ENCODE measurements at places on chromosomes 5 and 9. TPM values are rescaled to one million over a fixed set of nuclear protein-coding genes. Genes with fewer than 3 reads are reported as not detected.

Gene UTP15
- 40.6 TPM for total RNA-seq

Gene ZCCHC9
- 25.7 TPM for total RNA-seq

Gene TAL2
- not detected for total RNA-seq

Gene SLC6A3
- total RNA-seq: not detected

Gene FGD3
- 293 TPM for total RNA-seq

GRCh38 chr5:128596071-128596470 lies 58.0 kb upstream of the FBN2 start:
- DNase-seq: no peak

DNA sequence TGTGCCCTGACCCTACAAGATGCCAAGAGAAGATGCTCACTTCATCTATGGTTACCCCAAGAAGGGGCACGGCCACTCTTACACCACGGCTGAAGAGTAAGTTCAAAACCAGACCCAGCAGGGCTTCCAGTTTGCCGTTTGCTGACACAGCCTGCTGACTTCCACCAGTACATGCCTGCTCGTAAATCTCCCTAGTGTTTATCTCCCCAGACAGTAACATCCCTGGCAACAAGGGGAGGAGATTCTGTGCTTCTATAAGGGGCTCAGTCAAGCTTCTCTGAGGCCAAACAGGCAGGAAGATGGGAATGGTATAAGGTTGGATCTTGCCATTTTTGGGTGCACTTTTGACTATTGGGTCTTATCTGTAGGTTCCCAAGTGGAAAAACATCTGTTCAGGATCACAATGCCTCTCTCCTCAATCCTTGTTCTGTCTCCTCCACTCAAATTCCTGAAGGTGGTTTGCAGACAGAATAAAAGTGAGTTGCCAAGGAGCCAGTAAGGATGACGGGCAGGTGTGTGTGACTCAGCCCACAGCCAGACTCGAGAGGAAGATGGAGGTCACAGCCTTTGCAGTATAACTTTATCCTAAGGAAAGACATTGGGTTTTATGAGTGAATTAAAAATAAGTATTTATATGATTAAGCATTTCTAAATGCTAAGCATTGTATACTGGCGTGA lies 1.9 kb downstream of the MLANA start:
- DNase-seq: no peak

GRCh38 chr9:85501456-85501855 lies 240.3 kb downstream of the AGTPBP1 start:
- DNase-seq: no peak

DNA sequence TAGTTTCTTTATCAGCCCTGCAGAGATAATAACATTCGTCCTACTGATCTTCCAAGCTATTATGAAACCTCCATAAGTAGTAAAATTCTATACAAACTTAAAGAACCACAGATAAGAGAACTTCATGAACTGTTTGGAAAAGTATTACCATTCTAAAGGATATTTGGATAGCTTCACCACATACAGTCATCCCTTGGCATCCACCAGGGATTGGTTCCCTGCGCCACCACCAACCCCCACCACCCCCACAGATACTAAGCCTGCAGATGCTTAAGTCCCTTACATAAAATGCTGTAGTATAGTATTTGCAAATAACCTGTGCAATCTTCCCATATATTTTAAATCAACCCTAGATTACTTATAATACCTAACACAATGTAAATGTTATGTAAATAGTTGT lies 61.4 kb upstream of the SHISAL2B start:
- no peak for DNase-seq

GRCh38 chr9:129053020-129053419 lies 16.6 kb downstream of the MIGA2 start:
- no peak for DNase-seq

DNA sequence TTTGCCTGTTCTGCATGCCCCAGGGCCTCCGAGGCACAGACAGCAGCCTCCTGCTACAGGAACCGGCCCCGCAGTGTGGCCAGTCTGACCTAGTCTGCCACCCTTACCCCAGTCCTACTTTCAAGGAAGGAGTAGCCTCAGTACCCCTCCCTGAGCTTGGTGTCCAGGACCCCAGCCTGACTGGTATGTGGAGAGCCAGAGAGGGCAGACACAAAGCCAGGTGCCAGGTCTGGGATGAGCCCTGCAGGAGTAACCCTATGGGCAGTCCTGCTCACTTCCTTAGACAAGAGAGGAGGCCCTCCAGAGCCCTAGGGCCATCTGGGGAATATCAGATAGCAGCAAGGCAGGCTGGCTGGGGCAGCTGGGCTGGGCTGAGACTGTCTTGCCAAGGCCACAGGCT lies 67.8 kb downstream of the NRG2 start:
- DNase-seq: no peak

DNA sequence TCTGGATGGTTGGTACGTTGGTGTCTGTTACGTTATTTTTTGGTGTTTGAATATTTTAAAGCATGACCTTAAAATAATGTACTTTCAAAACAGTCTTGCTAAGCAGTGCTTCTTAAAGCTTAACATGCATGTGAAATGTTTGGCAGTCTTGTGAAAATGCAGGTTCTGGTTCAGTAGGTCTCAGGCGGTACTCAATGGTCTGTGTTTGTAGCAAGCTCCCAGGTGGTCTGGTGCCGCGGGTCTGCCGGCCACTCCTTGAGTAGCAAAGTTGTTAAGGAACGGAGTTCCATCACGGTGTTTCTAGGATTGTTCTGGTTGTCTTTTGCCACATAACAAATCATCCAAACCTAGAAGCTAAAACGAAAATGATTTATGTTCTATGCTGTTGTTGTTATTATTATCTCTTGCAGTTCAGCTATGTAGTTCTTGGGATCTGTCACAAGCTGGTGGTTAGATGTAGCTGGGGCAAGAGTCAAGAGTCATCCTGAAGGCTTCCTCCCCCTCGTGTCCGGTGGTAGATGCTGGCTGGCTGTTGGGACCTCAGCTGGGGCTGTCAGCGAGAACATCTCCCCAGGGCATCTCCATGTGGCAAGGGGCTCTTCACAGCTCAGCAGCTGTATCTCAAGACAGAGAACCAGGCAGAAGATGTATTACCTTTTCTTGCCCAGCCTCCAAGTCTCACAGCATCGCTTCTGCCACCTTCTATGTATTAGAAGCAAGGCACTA lies 186.8 kb downstream of the PALM2AKAP2 start:
- DNase-seq: no peak

DNA sequence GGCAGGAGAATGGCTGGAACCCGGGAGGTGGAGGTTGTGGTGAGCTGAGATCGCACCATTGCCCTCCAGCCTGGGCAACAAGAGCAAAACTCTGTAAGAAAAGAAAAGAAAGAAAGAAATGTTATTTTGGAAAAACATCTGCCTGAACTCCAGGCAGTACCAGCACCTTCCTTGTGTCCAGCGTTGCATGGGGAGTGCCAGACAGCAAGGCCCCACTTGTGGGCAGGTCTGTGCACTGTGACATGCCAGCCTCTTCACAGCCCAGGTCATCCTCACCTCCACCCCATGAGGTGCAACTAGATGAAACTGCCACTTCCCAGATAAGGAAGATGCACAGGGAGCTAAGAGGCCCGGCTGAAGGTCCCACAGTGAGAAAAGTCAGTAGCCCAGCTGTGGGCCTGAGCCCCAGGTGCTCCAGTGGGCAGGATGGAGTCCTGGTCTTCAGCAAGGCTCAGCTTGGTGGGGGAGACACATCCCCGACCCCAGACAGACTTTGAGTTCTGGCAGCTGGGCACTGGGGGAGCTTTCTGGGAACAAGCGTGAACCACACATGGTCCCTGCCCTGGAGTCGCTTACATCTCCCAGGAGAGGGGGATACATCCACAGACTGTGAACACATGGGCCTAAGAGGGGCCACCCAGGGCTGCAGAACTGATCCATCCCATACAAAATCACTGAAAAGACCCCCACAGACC lies 146.9 kb upstream of the IER5L start:
- no peak for DNase-seq

DNA sequence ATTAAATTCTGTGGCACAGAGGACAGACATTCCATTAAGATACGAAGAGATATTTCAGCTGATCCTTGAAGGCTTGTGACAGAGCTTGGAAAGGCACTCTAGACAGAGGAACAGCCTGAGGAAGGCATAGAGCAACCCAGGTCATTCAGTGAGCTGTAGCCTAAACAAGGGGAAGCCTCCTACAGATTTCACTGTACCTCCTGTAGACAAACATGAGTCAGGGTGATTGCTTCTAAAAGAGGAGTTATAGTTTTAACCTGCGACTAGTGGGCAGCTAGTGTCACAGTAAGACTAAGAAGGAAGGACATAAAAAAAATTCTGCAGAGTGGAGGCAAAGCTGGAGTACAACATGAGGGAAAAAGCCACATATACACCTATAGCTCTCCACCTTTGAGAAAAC lies 43.5 kb upstream of the ANKDD1B start:
- DNase-seq: no peak
